ENCODE measurements at places on chromosomes 4 and X.

DNA sequence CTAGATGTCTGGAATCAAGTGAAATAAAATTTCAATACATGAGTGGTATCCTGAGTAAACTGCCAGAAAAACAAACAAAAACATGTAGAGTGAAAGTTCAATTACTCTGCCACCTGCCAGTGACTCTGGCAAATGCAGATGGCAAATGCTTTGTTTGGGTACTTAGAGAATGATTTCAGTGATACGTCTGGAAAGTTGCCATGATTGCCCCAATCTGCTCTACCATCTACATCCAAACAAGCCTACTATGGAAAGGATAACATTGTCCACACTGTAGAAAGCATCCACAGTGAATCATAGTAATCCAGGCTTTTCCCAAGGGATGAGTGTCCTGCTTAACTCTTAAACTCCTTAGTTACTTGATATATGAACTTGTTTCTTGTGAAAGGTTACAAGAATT lies 3.4 kb downstream of the SPATA4 start:
- DNase-seq = no peak

GRCh38 chrX:74523870-74524735 lies 90.3 kb downstream of the RLIM start:
- no peak for DNase-seq

DNA sequence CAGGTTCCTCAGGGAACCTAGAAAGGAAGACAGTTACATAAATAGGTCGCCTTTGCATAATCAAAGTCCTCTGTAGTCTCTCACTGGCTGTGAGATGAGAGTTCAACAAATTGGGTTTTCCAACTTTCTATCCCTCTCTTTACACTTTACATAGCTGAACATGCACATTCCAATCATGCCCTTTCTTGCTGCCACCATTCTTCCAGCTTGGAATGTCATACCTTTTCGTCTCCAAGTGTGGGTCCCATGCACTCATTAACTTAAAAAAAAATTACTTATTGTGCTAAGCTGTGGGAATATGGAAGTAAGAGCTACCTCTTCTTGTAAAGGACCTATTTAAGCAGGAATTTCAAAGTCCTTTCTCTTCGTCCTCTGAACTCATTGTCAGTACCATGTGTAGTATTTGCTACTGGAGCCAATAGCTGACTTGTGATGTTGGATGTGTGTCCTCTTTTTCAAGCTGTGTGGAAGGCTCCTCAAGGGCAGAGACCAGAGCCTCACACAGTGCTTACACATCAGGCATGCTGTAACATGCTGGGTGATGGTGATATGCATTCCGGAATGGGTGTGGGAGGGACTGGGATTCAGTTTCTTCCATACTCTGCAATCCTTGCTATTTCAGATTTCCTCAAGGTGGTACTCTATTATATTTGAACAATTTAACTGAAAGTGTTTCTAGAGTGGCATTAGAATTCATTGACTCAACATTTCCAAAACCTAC lies 7.1 kb downstream of the ENOPH1 start:
- DNase-seq = no peak

- no peak for DNase-seq
Observed at GRCh38 chr4:85968945-85969819, 390.7 kb downstream of the MAPK10 start.

DNA sequence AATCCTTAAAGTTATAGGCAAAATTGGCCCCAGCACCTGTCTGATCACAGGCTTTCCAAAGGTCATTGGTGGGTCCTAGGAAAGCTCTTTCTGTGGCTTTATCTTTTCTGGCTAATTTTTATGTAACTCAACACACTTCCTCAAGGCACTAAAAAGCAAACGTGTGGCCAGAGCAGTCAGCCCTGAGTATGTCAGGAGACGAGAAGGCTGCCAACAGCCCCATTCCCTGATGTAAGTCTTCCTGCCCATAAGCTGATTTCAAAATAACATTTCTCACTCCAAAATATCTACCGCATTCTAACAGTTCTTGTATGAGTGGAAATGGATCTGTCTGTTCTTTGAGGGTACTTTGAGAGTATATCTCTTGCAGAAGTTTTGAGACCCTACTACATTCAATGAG lies 25.5 kb upstream of the FUNDC1 start:
- DNase-seq = no peak

DNA sequence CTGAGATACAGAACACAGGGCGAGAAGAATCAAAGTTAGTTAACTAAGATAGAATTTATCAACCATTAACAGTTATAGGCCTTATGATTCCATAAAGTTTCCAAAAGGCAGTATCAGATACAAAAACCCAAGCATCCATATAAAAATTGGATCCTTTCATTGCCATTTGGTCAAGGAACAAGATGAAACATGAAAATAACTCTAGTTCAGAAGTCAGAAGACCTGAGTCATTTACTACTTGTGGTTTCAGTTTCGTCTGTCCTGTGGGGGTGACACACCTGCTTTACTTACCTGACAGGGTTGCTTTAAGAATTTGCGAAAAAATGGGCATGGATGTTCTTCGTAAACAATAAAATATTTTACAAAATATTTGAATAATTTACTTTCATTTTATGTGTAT lies 130.8 kb downstream of the ANAPC10 start:
- no peak for DNase-seq

DNA sequence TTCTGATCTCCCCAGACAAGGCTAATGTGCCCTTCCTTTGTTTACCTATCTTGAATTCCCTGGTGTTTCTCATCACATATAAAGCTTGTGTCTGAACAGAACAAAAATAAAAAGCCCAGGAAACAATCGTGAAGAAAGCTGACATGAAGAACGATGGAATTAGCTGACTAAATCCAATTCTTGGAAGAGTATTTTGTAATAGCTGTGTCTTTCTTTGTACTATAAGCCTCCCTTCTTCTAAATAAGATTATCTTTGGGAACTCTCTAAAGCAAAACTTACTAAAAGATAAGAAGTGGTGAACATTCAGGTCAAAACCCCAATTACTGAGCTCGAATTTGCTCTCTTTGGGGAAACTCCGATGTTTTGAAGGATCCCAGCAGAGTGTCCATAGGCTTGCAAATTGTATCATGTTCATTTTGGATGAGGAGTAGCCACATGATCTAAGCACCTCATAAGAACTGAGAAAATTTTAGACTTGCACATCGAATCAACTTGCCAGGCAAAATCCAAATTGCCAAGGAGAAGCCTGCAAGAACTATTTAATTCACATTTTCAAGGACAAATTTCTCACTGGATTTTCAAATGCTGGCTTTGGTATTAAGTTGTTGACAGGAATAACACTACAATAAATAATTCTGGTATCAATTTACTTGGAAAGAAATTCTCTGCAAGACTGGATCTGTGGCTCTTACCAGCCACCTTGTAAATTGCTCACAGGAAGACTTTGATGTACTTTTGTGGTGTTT lies 106.2 kb downstream of the LNX1 start:
- no peak for DNase-seq

GRCh38 chr4:137209240-137209639 lies 323.1 kb downstream of the PCDH18 start:
- no peak for DNase-seq

DNA sequence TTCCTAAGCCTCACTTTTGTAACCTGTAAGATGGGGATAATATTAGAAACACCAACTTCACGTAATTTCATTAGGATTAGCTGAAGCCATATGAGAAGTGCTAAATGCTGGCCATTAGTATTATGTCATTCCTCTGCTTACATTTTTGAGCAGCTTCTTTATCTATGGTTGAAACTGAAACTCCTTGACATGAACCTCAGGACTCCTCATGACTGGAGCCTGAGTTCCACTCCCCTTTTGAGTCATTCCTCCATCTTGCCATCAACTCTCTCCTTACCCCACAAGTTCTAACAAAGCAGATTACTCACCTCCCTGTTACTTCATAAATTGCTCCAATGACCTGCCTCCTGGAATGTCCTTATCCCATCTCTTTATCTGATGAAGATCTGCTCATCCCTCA lies 123.2 kb upstream of the KCNIP4 start:
- DNase-seq = no peak

DNA sequence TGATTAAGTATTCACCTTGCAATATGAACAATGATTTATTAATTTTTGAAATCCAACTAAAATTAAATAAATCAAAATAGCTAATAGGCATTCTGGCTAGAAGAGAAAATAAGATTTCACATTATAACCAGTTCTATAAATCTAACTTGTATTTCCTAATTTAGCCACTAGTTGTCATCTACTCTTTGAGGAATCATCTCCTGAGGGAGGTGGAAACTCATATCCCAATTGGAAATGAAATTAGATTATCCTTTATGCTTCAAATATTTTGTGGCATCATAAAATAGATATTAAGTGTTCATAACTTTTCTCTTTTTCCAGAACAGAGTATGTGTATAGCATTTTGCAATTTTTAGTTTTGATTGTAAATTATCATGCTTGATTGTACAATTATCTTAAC lies 558.5 kb upstream of the DIAPH2 start:
- DNase-seq = no peak

DNA sequence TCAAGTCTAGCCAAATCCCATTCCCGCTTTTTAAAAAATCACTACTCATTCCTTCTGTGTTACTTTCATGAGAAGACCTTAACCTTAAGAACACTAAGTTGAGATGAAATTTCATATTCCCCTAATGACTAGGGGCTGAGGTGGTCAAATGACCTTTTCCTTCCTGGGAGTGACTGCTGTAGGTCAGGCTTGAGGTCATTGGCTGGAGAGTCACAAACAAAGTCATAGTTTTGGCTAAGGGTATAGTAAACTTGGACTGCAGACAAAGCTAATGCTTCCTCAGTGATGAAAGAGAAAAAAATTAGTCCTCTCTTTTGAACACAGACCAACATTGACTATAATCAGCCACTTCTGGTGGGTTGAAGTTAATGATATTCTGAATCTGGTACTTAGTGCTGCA lies 16.0 kb upstream of the FGF2 start:
- no peak for DNase-seq

GRCh38 chrX:134691453-134691852 lies 33.2 kb upstream of the PLAC1 start:
- DNase-seq = no peak

DNA sequence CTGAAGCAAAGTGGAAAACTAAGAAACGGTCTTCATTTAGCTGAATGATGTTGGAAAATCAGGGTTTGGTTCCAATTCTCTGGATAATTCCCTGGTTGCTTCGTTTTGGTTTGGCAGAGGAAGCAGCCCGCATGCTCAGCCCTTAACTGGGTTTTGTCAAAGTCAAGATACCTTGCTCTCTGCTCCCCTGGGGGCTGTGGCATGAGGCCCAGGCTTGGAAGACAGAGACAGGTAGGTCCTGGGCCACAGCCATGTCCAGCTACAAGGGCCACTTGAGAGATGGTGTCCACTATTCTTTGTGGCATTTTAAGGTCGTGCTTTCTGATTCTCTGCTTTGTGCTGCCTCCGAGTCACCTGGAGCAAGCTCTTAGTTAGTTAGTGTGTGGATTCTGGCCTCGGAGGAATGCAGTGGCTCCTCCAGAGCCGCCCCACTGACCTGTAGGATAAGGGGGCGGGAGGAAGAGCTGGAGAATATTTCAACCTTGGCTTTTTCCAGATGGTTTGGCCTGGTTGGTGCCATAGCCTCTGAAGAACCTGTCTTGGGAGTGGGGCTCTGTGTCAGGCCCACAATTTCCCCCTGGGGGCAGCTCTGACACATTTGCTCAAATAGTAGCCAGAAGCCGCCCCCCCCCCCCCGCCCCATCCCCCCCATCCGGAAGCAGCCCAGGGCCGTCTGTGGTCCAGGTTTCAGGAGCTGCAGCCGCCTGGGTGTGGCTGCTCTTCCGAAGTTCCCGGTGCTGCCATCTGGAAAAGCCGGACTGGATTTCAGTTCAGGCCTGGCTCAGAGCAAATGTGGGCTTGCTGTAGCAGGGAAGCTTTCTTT lies 147.1 kb downstream of the NHS start:
- no peak for DNase-seq

GRCh38 chrX:85591536-85591935 lies 212.1 kb upstream of the POF1B start:
- DNase-seq = no peak

All from iPS DF 19.7 (cell line).